Activated CD4-positive, alpha-beta T cell treated with anti-CD3 and anti-CD28 coated beads, Interleukin-2, amount 50 U/mL, for 48 hours (primary cell): ENCODE measurements at places on chromosomes 16 and 17.

DNA sequence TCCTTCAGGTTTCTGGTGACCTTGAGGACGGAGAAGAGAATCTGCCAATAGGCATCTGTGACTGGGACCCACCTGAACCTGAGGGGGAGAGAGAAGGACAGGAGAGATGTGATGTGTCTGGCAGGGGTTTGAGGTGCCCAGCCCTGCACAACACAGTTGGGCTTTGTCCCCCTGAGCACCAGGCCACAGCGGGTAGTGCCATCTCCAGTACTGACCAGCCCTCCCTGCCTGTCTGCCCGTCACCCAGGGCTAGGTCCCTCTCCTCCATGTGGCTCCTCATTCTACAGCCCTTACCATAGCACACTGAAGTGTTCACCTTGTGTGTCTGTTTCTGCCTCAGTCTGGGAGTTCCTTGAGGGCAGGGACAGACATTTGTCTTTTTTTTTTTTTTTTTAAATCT, 30.8 kb downstream of the NLRP1 start:
- no peak for DNase-seq

GRCh38 chr17:732067-732901, at the start of gene TLCD3A:
TSS of gene TLCD3A (plus strand) at chr17:732596. CDS start at chr17:732648, 52 bp downstream.
- DNase-seq = peak; percentile 63

DNA sequence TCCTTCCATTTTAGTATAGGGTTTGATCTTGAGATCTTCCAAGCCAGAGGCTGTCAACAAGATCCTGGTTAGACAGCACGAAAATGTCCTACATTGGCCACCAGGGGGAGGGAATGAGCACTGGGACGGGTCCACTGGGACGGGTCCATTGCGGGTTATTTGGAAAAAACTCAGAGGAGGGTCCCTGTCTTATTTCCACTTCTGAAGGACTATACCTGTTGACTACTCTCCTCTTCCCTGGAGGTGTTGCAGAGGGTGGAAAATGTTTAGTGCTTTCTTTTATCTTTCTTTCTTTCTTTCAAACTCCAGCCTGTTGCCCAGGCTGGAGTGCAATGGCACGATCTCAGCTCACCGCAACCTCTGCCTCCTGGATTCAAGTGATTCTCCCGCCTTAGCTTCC, 2.5 kb downstream of the TTLL6 start:
- peak; percentile 72 for DNase-seq

GRCh38 chr17:48163809-48164208, 56.2 kb downstream of the SNX11 start:
- DNase-seq = no peak

DNA sequence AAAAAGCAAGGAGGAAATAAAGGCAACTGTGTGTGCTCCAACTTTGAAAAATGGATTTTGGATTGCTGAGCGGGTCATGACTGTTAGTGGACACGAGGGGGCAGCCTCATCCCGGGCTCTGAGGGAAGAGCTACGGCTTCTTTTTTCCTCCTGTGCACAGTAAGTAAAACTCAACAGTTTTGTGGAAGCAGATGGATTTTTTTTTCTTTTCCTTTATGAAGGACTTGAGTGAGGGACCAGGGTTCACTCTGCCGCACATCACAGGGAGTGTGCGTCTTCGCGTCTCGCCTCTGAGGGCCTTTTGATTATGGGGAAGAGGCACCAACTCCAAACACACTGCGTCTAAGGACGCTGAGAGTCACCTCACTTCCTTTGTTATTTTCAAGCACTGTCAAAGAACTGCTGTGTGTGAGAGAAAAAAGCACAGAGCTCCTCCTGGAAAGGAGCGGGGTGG, 80.3 kb upstream of the GOT2 start:
- DNase-seq = peak; percentile 21

- no peak for DNase-seq
Measured at GRCh38 chr16:85905110-85906095, 6.4 kb downstream of the IRF8 start.

DNA sequence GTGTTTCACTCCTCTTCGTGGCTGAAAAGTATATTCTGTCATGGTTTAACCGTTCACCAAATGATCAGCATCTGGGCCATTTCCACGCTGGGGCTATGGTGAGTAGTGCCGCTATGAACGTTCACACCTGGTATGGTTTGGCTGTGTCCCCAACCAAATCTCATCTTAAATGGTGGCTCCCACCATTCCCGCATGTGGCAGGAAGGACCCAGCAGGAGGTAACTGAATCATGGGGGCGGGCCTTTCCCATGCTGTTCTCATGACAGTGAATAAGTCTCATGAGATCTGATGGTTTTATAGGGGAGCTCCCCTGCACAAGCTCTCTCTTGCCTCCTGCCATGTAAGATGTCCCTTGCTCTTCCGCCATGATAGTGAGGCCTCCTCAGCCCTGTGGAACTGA, 45.7 kb upstream of the ZNF469 start:
- DNase-seq = no peak

- DNase-seq = no peak
Measured at GRCh38 chr16:82892324-82892723, 265.6 kb downstream of the CDH13 start.

DNA sequence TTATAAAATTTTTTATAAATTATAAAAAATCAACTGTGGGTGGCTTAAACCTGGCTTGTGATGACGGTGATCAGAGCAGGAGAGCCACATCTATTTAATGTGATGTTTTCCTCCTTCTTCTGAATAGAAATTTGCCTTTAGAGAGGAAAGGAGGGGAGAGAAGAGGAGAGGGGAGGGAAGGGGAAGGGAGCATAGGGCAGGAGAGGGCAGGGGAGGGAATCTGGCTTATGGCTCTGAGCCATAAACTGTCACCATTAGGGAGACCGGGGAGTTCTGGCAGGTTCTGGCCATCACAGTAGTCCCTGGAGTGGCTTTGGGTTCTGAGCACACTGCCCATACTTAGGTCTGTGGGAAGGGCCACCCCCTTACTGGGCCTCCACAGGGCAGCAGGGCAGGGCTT, 167.8 kb downstream of the ENGASE start:
- DNase-seq = no peak
